Stimulated activated CD4-positive, alpha-beta T cell treated with anti-CD3 and anti-CD28 coated beads, Interleukin-2, amount 100 ng/mL, for 4 hours (primary cell): ENCODE measurements at places on chromosomes 4 and X.

DNA sequence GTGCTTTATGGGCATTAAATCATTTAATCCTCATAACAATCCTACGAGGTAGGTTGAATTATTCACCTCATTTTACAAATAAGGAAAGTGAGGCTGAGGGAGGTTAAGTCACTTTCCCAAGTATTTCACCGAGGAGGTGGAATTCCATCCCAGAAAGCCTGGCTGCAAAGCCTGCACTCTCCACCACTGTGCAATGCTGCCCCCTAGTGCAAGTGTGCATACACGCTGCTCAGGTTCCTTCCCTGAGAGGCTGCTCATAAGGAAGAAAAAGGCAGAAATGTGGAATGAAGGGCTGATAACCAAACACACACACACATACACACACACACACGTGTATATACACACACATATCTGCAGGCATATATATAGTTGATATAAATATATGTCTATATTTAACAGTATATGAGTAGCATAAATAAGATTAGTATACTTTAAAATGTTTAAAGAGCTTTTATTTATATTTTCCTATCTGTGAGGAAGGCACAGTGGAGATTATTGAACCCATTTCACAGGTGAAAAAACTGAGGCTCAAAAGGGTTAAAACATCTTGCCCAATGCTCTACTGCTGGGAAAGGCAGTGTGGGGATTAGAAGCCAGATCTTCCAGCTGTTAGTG, 714.5 kb upstream of the TENM3 start:
- DNase-seq, result no peak

- DNase-seq, result no peak
Observed at GRCh38 chrX:38937926-38938325, 136.7 kb downstream of the MID1IP1 start.

DNA sequence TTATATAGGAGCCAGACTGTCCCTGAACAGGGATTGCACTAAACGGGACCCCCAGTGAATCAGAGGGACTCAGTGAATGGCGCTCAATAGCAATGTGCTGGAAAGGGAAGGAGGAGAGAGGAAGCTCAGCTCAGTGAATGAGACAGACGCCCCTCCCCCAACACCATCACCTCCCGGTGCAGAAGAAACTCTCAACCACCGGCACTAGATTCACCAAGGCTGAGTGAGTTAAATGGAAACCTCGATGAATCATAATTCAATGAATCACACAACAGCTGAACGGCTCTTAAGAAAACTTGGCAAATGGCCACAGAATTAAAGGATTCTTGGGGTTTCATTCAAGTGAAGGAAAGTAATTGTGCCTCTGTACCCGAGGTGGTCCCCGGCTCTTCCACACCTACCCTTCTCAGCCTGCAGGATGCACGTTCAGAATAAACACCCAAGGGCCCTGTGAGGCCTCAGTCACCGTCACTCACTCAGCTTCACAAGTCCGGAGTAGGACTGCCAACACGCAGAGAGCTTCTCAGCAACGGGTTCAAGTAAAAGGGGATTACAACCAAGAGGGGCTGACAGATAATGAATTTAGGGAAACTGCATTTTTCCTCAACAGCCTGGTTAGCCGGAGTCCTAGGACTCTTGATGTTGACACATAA, 29.3 kb downstream of the CRMP1 start:
- peak; percentile 7 for DNase-seq

DNA sequence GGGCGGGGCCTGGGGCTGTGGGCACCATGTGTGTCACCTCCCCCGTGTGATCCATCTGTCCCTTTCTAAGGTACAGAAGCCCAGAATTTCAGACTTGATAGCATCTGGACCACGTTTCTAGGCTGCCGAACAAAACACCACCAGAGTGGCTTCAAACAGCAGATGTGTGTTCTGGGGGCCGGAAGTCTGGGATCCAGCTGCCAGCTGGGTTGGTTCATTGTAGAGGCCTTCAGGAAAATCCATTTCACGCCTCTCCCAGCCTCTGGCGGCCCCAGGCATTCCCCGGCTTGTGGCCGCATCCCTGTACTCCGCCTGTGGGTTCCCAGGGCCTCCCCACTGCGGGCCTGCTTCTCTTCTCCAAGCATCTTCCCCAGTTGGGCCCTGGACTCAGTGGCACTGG, 39.6 kb upstream of the GPR78 start:
- DNase-seq, result no peak

- DNase-seq, result no peak
Observed at GRCh38 chrX:117713411-117713810, 403.2 kb downstream of the KLHL13 start.

- DNase-seq, result no peak
Observed at GRCh38 chrX:20265726-20266681, 705 bp downstream of the RPS6KA3 start.

GRCh38 chr4:81757691-81758090, 286.0 kb upstream of the RASGEF1B start:
- DNase-seq, result no peak

GRCh38 chrX:2521092-2521926, 20.5 kb upstream of the DHRSX start:
- DNase-seq, result no peak

DNA sequence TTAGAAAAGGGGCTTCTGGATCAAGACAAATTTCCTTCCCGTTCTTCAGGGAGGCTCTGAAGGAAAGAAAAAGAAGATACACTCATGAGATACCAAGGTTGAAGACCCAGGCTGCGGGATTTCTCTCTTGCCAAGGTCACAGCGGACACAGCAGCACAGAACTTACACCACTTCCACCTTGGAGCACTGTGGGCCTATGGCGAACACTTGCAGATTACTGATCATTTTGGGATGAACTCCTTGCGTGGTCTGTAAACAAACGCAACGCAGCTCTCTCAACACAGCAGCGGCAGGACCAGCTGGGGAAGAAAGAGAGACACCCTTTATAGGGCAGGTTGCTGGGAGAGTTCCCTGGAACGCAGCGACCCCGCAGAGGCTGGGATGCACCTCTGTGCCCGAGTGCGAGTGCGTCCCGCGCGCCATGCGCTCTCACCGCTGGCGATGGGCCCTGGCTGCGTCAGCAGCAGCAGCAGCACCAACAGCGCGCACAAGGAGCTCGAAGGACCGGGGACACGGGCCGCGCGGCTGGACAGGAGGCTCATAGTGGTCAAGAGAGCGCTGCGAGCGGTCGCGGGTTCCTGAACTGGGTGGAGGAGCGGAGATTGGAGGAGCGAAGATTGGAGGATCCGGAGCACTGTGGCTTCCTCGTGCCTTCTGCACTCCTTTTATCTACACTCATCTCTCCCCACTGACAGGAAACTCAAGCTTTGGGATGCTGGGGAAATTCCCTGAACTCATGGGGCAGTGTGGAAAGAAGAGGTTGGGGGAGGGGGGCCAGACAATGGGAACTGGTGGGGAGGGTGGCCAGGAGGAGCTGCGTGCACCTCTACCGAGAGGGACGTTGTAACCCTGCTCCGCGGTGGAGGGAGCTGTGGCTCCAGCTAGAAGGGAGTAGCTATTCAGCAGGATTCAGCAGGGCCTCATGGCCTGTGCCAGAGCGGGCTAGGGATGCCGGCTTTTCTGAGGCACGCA, at the start of gene CXCL5:
CXCL5 (minus strand) TSS at position 638 of the 972 bp plus-strand sequence; CDS start at position 542, 96 bp downstream.
- DNase-seq, result no peak

- DNase-seq, result no peak
Observed at GRCh38 chrX:49192722-49193328, 6.7 kb upstream of the PRICKLE3 start.

DNA sequence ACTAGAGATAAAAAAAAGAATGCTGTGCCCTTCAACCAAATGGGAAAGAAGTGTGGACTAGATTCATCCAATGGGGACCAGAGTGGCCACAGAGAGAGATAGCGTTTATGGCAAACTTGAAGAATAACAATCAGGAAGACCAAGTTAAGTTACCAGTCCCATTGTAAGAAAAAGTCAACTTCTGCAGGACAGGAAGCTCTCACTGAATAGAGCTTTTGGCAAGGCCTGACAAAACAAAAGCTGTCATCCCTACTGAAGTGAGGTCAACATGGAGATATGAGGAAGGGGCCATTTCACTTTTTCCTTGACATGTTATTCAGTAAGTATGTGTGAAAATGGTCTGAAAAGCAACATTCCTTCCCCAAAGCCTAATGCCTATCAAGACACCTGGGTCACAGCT, 111.8 kb upstream of the KLHL13 start:
- DNase-seq, result no peak

DNA sequence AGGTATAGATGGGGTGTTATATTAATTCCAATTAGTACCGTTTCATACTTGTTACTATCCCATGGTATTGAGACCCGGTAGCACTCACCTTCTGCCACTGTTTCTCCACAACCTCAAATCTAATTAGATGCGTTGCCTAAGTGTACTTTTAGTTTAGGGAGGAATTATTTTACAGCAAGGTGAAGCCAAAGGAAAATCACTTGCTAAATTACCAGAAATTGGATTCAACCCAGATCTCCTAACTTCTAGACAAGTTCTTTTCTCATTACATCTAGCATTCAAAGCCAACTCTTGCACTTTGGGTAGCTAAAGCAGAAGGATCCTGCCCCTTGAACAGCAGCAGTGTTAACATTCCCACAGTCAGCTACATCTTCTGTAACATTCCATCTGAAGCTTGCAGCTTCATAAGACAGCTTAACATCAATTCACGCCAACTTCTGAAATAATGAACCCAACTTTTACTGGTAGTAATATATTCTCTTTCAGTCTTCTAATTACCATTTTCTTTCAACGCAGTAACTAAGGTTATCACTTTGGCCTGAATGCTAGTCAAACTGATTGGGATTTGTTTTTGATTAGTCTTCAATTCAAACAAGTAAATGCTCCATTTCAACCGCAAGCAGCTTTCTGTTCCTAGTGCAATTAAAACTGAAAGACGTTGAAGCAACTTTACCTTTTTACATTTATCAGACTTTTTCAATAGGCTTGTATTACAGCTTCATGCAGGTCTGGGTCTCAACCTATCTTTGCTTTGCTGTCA, 934 bp upstream of the SEC31A start:
- no peak for DNase-seq

- no peak for DNase-seq
Observed at GRCh38 chr4:85901500-85901899, 426.6 kb downstream of the ARHGAP24 start.

GRCh38 chrX:131649741-131650140, 105.9 kb downstream of the OR13H1 start:
- DNase-seq, result no peak

DNA sequence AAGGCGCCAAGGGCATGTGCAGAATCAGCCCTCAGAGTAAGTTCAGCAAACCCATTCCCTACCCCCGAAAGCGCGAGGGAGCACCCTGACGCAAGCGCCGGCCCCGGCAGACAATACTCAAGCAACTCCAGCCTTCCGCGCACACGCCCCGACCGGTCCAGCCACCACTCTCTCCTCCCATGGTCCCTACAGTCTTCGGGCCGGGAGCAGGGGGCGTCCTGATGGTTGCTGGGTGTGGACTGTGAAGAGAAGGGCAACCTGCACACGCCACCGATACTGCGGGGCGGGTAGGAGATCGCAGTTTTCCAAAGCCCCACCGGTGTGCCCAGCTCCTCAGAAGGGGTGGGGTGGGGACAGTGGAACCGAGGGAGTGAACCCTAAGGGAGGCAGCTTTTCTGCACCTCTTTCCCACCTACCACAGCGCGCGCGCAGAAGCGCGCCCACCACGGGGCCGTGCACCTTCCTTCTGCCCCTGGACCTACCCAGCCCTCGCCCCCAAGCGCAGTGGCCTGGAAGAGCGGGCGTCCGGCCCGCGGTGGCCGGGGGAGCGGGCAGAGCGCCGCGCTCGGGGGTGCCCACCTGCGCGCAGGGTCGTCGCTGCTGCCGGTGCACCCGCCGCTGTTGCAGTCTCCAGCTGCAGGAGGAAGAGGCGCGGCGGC, 650.2 kb upstream of the DIPK2B start:
- DNase-seq, result no peak

DNA sequence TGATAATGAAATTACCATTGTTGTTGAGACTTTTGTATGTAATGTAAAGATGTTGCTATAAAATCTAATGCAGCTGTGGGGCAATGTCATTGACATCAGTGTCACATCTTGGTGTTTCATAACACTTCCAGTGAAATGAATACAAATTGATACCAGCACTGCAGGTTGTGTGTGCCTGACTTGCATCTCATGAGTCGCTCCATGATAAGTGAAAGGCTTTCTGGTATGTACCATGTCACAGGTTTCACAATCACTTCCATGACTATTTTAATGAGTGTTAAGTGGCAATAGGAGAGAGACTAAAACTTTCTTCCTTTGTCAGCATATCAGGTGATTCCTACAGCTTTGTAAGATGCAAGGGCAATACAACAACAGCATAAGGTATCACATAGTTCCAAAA, 94.4 kb downstream of the ABCB7 start:
- no peak for DNase-seq

GRCh38 chr4:2335729-2336101, 73.8 kb upstream of the MXD4 start:
- DNase-seq, result no peak

- no peak for DNase-seq
Observed at GRCh38 chrX:144219035-144219434, 335.2 kb downstream of the UBE2NL start.

DNA sequence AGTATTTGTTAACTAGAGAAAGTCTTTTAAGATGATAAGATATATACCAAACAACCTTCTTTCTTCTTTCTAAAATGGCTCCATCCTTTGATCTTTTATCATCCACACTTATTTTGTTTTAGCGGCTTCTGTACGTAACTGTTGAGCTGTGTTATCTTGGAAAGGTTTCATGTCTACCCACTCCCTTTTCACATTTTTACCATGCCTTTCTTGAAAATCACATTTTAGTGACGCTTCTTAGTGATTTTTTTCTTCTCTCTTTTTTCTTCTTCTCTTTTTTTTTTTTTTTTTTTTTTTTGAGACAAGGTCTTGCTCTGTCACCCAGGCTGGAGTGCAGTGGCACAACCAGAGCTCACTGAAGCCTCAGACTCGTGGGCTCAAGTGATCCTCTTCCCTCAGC, 135.1 kb downstream of the CHIC2 start:
- no peak for DNase-seq

GRCh38 chr4:185196437-185196836, 7.4 kb downstream of the CFAP97 start:
- DNase-seq, result no peak

DNA sequence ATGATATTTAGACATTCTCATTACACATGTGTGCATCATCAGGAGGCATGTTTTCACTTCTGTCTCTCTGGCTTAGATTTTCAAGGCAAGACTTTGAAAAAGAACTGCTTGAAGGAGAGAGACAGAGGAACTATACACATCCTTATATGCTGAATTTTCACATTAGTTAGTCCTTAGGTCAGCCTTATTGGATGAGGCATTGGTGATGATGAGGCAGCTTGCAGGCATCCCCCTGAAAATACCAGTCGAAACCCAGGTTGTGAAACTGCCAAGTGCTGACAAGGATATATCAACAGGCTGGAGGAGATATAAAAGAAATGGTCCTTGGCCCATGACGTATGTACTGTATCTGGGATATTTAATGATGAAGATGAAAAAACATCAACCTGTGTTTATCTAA, 297.2 kb upstream of the AADAT start:
- DNase-seq, result no peak

GRCh38 chr4:186240848-186241491, 13.7 kb downstream of the KLKB1 start:
- DNase-seq, result no peak

- no peak for DNase-seq
Observed at GRCh38 chr4:40423735-40424134, 88.6 kb downstream of the CHRNA9 start.
